ENCODE measurements at places on chromosomes 11 and 22. TPM values are rescaled to one million over a fixed set of nuclear protein-coding genes. Genes with fewer than 3 reads are reported as not detected.

- DNase-seq: peak; percentile 55
- H3K27ac ChIP-seq: peak overlapping the region; percentile 72
- H3K4me3 ChIP-seq: no peak overlapping the region
- H3K4me1 ChIP-seq: peaks cover 38% of the 10 kb centered on the region
- H3K27me3 ChIP-seq: no peaks in the 10 kb centered on the region
Observed at GRCh38 chr11:125261588-125261987, 97.0 kb downstream of the PKNOX2 start.

Gene B4GALNT4
- 14.7 TPM for total RNA-seq

GRCh38 chr11:111423250-111423615 lies 44.2 kb upstream of the POU2AF1 start:
- peaks cover 13% of the 10 kb centered on the region for H3K4me1 ChIP-seq
- H3K27ac ChIP-seq: no peak overlapping the region
- no peaks in the 10 kb centered on the region for H3K27me3 ChIP-seq
- no peaks in the 10 kb centered on the region for H3K36me3 ChIP-seq

GRCh38 chr11:64048042-64048854 lies 12.5 kb downstream of the FLRT1 start:
- no peaks in the 10 kb centered on the region for H3K4me1 ChIP-seq
- no peaks in the 10 kb centered on the region for H3K27me3 ChIP-seq
- H3K36me3 ChIP-seq: no peaks in the 10 kb centered on the region
- no peak overlapping the region for H3K27ac ChIP-seq
- DNase-seq: no peak
